ENCODE measurements at places on chromosomes 2 and 18.

GRCh38 chr2:179571252-179571651 is 290.2 kb downstream of the ZNF385B start:
- DNase-seq: no peak

- DNase-seq: no peak
Observed at GRCh38 chr2:177117755-177118154, 94.8 kb upstream of the HNRNPA3 start.

DNA sequence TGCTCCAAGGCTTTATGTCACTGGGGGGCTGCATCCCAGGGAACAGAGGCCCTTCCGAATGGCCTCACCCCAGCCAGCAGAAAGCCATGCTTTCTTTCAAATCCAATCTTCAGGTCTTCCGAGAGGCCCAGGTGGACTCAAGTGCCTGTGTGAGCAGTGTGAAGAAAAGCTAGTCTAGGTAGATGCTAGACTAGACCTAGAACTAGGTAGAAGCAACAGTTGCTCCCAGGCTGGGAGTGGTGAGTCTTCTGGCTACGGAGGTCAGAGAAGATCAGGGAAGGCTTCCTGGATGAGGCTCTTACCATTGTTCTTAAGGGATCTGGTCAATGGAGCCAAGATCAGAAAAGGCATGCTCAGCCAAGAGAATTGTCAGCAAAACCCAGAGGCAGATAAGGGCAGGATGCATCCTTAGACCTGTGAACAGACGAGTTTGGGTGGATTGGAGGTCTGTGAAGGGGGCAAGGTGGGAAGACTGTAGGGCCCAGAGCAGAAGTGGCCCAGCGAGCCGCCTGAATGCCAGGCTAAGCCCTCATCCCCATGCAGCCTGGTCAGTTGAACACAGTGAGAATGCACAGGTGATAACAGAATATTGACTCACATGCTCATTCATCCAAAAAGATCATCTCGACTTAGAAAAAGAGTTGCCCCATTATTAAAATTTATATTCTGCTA is 110.8 kb downstream of the SMAD7 start:
- no peak for DNase-seq

- DNase-seq: no peak
Observed at GRCh38 chr2:176101842-176102241, 2.2 kb downstream of the HOXD12 start.

DNA sequence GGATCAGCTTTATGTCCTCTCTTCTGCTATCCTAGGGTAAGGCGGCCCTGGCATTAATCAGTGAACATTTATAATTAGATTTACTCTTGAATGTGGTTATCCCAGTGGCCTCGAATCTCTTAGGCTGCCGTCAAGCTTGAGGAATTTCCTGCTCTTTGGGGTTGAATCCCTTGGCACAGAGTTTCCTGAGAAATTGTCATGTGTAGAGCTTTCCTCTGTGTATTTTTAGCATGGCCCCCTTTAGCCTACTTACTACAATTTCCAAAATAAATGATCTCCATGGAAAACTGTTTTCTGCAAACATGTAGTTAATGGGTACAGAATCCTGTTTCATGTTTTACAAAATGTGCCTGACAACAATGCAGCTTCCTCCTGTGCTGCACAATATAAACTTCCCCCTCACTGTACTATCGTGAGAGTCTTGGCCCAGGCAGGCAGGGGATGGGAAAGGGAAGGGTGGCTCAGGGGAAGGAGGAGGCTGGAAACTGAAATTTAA is 18.1 kb downstream of the NCAPH start:
- no peak for DNase-seq

GRCh38 chr2:240275386-240275785 is 134.9 kb upstream of the OTOS start:
- no peak for DNase-seq

DNA sequence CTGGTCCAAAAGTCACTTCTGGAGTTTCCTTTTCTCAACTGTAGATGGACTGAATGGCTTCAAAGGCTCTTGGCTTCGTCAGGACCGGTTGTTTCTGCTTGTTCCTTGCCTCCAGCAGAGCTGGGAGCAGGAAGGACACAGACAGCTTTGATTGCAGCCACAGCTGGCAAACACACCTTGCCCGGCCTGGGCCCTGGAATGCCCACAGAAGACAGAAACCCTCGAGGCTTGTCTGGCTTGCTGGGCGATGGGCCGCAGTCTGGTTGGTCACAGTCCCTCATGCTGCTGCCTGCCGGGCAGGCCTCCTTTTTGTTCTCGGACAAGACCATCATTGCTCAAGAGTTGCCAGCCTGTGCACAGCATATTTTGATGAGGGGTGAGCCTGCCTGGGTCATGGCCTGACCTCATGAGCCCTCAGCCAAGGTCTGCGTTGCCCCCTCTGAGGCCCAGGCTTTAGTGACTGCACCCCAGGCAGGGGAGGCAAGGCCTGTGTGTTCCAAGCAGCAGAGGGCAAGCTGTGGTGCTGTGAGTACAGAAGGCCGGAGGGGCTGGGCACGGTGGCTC is 37.8 kb downstream of the ATP6V1C2 start:
- no peak for DNase-seq

DNA sequence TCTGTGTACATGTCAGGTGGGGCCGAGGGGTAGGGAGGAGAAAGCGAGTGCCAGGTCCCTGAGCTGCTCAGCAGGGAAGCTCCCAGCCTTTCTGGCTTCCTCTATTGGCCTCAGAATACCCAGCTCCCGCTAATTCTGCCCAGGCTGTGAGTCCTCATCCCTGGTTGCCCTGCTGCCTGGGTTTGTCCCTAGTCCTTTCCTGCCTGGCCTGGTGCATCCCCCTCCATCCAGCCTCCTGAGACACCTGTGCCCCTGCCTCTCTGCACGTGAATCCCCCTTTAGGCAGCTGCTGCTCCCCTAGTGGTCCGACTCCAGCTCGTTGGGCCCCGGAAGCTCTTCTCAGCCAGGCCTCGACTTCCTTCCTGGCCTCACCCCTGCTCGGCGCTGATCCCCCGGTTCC is 54.6 kb downstream of the INHBB start:
- no peak for DNase-seq

DNA sequence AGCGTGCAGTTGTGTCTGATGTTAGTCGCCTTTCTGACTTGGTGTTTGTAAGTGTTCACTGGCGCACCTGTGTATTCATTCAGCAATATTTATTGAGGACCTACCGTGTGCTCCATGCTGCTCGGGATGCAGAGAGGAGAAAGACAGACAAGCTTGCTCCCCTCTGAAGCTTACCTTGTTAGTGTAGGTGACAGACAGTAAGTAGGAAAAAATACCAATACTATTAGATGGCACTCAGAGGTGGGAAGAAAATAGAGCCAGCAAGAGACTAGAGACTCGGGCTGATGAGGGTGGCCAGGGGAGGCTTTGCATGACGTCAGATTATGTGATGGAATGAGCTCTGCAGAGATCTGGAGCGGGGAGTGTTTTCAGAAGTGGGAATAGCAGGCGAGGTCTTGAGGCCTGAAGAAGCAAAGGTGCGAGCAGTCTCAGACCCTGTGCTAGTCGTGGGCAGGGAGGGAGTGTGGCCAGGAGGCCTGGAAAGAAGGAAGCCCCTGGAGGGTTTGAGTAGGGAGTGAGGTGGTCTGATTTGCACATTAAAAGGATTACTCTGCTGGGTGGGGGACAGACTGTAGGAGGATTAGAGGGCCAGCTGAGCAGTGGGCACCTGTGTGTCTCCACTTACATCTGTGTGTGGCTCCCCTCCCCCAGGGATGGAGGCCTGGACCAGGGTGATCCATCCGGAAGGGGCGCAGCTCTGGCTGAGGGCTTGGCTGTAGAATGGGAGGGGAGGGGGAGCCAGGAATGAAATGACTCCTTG is 11.8 kb downstream of the MTCL1 start:
- no peak for DNase-seq

DNA sequence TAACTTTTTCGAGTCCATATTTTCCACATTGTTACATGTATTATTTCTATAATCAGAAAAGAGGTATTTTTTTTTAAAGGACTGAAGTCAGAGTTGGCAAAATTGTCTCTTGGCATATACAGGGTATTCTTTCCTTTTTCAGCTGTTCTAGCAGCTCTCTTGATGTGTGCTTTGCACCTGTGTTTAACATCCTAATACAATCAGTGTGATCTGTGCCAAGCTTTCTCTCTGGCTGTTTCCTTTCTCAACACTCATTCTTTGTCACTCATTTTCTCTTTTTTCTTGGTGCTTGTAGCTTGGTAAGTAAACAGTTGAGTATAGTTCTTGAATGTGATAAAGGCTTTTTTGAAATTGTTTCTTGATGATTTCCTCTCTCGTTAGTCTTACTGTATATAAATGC is 9.2 kb downstream of the RNMT start:
- DNase-seq: no peak

GRCh38 chr2:201959626-201960025 is 74.0 kb upstream of the FZD7 start:
- no peak for DNase-seq

- DNase-seq: no peak
Observed at GRCh38 chr18:48709371-48710062, 170.7 kb downstream of the CTIF start.

GRCh38 chr2:175937216-175937615 is 64.9 kb downstream of the LNPK start:
- DNase-seq: no peak

GRCh38 chr2:127025359-127026166 is 81.4 kb downstream of the BIN1 start:
- DNase-seq: peak; percentile 37

DNA sequence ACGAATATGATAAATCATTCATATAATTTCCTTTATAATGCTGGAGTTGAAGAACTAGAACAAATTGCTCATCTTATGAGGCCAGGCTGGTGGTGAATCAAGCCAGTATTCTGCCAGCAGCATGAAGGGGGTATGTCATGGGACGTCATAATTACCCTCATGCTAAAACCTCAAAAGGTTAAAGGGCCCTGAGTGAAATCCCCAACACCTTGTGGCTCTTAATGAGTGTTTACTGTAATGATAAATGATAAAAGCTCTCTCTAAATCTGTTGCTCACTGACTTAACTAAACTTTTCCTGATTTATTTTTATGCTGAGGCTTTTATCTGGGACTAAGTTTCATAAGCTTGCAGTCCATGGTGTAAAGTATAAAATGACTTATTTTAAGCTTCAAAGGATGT is 18.3 kb upstream of the NEDD4L start:
- DNase-seq: no peak

DNA sequence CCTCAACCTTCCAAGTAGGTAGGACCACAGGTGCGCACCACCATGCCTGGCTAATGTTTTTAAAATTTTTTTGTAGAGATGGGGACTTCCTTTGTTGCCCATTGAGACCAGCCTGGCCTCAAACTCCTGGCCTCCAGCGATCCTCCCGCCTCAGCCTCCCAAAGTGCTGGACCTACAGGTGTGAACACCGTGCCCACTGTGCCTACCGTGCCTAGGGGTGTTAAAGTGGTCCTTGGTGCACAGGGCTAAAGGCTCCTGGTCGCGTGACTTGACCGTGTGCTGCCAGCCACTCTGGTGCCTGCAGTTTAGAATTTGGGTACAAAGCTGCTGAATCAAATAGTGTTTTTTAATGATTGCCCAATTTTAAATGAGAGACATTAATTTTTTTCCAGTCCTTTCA is 51.0 kb upstream of the KCNG2 start:
- DNase-seq: no peak

- DNase-seq: no peak
Observed at GRCh38 chr2:12727641-12728040, 10.9 kb downstream of the TRIB2 start.

- peak; percentile 66 for DNase-seq
Observed at GRCh38 chr18:48732767-48733424, 194.1 kb downstream of the CTIF start.

- DNase-seq: no peak
Observed at GRCh38 chr2:30705711-30706533, 101.3 kb downstream of the CAPN13 start.

DNA sequence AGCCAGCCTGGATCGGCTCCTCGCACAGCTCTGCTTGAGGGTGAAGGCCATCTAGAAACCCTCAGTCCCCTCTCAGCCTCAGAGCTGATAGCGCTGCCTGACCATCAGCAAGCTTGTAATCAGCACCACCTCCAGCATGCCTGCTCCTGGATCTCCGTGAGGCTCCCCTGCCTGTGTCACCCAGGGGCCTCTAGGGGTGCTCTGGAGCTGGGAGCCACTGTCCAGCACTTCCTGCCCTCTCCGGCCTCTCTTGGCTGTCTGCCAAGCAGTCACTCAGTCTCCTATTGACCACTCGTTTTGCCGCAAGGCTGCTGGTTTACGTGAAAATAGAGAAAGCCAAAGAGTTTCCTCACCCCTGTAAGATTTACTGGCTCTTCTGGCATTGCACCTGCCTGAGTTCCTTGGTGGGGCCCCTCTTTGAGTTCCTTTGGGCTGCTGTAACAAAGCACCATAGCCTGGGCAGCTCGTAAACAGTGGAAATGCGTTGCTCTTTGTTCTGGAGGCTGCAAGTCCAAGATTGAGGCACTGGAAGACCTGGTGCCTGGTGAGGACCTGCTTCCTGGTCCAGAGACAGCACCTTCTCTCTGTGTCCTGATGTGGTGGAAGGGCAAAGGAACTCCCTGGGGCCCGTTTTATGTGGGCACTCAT is 17.9 kb downstream of the CAPN10 start:
- peak; percentile 68 for DNase-seq

DNA sequence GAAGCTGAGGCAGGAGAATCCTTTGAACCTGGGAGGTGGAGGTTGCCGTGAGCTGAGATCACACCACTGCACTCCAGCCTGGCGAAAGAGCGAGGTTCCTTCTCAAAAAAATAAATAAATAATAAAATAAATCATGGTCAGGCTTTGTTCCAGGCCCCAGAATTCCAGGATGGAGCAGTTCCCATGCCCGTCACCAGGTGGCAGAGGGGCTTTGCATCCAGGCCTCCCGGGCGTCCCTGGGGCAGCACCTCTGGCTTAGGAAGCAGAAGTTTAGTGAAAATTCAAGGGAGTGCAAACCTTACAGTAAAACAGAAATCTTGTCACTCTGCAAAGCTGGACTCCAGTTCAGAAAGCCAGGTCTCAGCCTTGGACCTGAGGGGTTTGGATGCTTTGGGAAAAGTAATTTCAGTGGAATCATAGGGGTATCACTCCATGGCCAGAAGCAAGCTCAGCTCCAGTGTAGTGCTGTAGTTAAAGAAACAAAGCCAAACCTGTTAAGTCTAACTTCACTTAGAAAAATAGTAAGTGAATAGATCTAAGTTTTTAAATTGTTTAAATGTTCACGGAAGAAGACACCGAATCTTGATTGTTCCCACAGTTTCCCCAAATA is 512.7 kb downstream of the CMPK2 start:
- DNase-seq: no peak

GRCh38 chr2:98601532-98602132 is 6.7 kb downstream of the COA5 start:
- DNase-seq: peak; percentile 14

DNA sequence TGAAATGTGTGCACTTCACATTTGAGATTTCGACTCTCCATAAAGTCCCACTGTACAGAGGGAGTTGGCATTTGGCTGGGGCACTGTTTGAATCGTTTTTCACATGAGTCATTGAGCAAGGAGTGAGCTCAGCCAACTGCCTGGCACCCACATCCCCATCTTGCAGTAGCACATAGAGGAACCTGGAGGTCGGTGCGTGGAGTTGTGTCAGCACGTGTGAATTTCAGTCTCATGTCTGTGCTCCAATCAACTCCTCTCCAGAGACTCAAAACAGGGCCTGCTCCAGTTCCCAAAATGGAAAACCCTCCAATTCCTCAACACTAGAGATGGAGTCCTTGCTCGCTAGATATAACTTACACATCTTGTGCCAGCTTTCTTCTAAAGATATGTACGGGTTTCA is 126.8 kb upstream of the CAPN13 start:
- peak; percentile 40 for DNase-seq

Measured in MV-4-11 (cell line).